ENCODE measurements at places on chromosomes 5 and 9. TPM values are rescaled to one million over a fixed set of nuclear protein-coding genes. Genes with fewer than 3 reads are reported as not detected.

The IL13 gene
- total RNA-seq, result not detected

The FGF18 gene
- total RNA-seq, result 1.9 TPM

The DPH7 gene
- 41.8 TPM for total RNA-seq

The LHX2 gene
- total RNA-seq, result 0.33 TPM

The GABRA1 gene
- total RNA-seq, result 1.4 TPM

The SLC22A4 gene
- 0.17 TPM for total RNA-seq

The IPPK gene
- 12.5 TPM for total RNA-seq

The ALDOB gene
- not detected for total RNA-seq

The LCN15 gene
- not detected for total RNA-seq

The SH3GL2 gene
- total RNA-seq, result 0.67 TPM

The COL5A1 gene
- 10.1 TPM for total RNA-seq

Measured in H7 (cell line).